Natural killer cell (primary cell): ENCODE measurements at places on chromosomes 12 and 14. TPM values are rescaled to one million over a fixed set of nuclear protein-coding genes. Genes with fewer than 3 reads are reported as not detected.

CMKLR1 gene
- 63.2 TPM for total RNA-seq

CYP27B1 gene
- total RNA-seq = 1.1 TPM

TMEM119 gene
- total RNA-seq = 0.70 TPM

TCTN2 gene
- 4.6 TPM for total RNA-seq

DNA sequence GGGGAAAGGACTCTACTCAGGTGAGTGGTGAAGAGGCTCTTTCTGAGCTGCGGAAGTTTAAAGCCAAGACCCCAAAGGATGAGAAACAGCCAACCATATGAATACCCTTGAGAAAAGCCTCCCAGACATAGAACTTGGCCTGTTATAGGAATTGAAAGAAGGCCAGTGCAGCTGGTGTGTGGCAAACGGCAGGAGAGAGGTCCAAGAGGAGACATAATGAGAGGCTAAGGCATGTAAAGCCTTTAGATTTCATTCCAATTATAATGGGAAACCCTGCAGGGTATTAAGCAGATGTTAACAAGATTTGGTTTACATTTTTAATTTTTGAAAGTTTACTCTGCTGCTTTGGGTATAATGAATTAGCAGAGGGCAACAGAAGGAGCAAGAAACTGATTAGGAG, 552.1 kb upstream of the FBXO33 start:
- H3K27me3 ChIP-seq = no peaks in the 10 kb centered on the region
- no peaks in the 10 kb centered on the region for H3K4me1 ChIP-seq
- no peak for DNase-seq
- no peak overlapping the region for H3K27ac ChIP-seq

GRCh38 chr12:99644629-99645028, 2.9 kb upstream of the GARIN6 start:
- H3K27me3 ChIP-seq = no peaks in the 10 kb centered on the region
- DNase-seq = no peak
- no peak overlapping the region for H3K27ac ChIP-seq
- H3K4me3 ChIP-seq = no peak overlapping the region
- no peaks in the 10 kb centered on the region for H3K36me3 ChIP-seq

GRCh38 chr14:105198588-105198987, 17.5 kb upstream of the NUDT14 start:
- H3K4me1 ChIP-seq = peaks cover 59% of the 10 kb centered on the region
- H3K27me3 ChIP-seq = peaks cover 38% of the 10 kb centered on the region
- DNase-seq = peak; percentile 22
- H3K27ac ChIP-seq = no peak overlapping the region
- no peak overlapping the region for H3K4me3 ChIP-seq

DNA sequence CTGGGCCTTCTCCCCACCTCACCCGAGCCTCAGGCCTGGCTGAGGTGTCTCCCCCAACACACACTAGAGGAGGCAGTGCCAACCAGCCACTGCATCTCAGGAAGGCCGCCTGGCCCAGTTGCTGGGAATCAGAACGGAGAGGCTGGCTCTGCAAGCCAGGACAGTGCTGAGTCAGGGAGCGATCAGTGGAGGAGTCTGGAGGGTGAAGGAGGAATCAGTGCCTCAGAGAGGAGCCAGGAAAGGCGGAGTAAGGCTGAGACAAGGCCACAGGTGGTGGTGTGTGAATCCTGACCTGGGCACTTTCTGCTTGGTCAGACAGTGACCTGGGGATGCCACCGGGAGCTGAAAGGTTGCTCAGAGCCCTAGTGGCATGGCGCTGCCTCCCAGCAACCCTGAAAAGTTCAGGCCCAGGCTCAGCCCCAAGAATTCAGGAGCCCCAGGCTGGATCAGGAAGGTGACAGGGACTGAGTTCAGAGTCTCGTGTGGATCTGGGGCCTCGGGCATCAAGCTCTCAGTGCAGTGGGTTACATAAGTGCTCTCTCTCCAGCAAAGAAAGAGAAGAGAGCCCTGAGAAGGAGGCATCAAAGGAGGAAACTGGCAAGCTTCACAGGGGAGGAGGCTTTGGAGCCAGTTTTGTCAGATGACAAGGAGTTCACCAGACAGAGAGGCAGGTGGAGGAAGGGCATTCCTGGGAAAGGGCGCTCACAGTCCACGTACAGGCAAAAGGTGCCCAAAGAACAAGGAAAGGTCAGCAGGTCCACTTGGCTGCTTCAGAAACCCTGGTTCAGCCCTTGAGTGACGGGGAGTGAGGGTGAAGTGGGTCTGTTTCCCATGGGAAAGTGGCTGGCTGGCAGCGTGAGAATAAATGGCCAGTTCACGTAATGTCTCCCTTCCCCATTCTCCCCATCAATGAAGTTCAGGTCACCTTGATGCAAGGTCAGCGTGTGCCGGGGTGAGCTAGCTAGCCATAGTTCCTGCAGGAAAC, 87.8 kb downstream of the ZFP36L1 start:
- no peaks in the 10 kb centered on the region for H3K36me3 ChIP-seq
- H3K4me3 ChIP-seq = no peak overlapping the region
- no peak overlapping the region for H3K27ac ChIP-seq
- H3K27me3 ChIP-seq = no peaks in the 10 kb centered on the region

DNA sequence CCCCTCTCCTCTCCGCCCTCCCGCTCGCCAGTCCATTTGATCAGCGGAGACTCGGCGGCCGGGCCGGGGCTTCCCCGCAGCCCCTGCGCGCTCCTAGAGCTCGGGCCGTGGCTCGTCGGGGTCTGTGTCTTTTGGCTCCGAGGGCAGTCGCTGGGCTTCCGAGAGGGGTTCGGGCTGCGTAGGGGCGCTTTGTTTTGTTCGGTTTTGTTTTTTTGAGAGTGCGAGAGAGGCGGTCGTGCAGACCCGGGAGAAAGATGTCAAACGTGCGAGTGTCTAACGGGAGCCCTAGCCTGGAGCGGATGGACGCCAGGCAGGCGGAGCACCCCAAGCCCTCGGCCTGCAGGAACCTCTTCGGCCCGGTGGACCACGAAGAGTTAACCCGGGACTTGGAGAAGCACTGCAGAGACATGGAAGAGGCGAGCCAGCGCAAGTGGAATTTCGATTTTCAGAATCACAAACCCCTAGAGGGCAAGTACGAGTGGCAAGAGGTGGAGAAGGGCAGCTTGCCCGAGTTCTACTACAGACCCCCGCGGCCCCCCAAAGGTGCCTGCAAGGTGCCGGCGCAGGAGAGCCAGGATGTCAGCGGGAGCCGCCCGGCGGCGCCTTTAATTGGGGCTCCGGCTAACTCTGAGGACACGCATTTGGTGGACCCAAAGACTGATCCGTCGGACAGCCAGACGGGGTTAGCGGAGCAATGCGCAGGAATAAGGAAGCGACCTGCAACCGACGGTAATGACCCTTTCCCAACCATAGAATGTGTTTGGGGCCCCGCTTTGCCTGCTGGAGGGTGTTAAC, 615 bp downstream of the CDKN1B start:
- H3K27ac ChIP-seq = peak overlapping the region; percentile 99
- H3K27me3 ChIP-seq = no peaks in the 10 kb centered on the region
- H3K4me1 ChIP-seq = peaks cover 41% of the 10 kb centered on the region
- peak overlapping the region; percentile 100 for H3K4me3 ChIP-seq
- peak; percentile 47 for DNase-seq

DNA sequence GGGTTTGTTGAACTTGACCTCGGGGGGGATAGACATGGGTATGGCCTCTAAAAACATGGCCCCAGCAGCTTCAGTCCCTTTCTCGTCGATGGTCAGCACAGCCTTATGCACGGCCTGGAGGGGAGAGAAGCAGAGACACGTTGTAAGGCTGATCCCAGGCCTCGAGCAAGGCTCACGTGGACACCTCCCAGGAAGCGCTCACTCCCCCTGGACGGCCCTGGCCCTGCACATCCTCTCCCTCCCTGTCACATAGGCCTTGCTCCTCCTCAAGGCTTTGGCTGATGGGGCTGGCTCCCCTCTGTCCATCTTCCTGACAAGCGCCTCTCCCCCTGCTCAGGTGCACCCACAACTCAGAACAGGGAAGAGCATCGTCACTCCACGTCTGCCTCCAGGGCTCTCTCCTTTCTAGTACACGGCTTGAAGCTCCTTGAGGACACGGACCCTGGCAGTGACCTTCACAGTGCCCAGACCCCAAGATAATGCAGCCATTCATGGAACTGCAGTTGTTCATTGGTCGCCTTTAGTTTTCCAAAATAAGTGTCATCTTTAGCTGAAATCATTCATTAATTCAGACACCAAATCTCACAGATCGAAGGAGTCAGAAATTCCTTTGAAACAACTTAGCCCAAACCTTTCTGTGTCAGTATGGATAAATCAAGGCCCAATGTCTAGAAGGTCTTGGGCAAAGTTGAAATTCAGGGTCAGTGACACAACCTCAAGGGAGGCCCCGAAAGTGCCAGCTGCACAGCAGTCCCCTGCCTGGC, 9.7 kb downstream of the SERPINA1 start:
- DNase-seq = no peak
- H3K4me1 ChIP-seq = no peaks in the 10 kb centered on the region
- no peaks in the 10 kb centered on the region for H3K27me3 ChIP-seq
- H3K36me3 ChIP-seq = no peaks in the 10 kb centered on the region
- H3K4me3 ChIP-seq = no peak overlapping the region

DNA sequence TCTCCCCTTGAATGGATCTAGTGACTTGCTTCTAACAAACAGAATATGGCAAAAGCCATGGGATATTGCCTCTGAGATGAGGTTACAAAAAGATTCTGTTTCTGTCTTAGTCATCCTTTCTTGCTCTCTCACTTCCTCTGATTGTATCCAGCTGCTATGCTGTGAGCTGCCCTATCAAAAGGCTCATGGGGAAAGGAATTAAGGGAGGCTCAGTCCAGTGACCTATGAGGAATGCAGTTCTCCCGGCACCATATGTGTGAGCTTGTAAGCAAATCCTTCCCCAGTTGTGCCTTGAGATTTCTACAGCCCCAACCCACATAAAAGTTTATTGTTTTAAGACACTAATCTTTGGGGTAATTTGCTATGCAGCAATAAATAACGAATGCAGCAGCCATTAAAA, 183.1 kb downstream of the KLHL28 start:
- no peak overlapping the region for H3K27ac ChIP-seq
- no peaks in the 10 kb centered on the region for H3K36me3 ChIP-seq
- peaks cover 2% of the 10 kb centered on the region for H3K27me3 ChIP-seq

DNA sequence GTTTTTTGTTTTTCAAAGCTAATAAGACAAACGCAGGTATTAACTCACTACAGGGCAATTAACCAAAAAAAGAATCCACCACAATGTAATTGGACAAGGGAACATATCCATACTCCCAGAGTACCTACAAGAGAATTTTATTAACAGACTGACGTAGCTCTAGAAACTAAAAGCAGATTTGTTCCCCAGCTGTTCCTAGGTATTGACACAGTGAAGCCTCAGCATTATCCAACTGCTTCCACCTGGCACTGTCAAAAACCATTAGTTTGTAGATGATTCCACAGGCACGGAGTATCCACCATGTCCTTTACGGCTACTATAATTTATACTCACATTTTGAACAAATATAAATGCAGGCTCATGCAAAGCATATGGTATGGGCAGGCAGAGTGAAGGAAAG, 22.3 kb downstream of the PPM1H start:
- no peak overlapping the region for H3K4me3 ChIP-seq
- no peak overlapping the region for H3K27ac ChIP-seq
- no peaks in the 10 kb centered on the region for H3K4me1 ChIP-seq

GRCh38 chr14:99522025-99522401, 40.8 kb downstream of the CCNK start:
- H3K27me3 ChIP-seq = no peaks in the 10 kb centered on the region
- no peak overlapping the region for H3K4me3 ChIP-seq
- DNase-seq = no peak
- no peaks in the 10 kb centered on the region for H3K36me3 ChIP-seq
- H3K27ac ChIP-seq = no peak overlapping the region
- peaks cover 5% of the 10 kb centered on the region for H3K4me1 ChIP-seq
